Activated T-helper 2 cell treated with anti-CD3 and anti-CD28 coated beads, Interferon-gamma antibody, Interleukin-2, Interleukin-4, amounts not matched to agents 10 μg/mL and 5 μg/mL and 100 μg/mL, durations not matched to agents 14 hours and 24 hours and 36 hours (primary cell): ENCODE measurements at places on chromosomes 3 and 15.

DNA sequence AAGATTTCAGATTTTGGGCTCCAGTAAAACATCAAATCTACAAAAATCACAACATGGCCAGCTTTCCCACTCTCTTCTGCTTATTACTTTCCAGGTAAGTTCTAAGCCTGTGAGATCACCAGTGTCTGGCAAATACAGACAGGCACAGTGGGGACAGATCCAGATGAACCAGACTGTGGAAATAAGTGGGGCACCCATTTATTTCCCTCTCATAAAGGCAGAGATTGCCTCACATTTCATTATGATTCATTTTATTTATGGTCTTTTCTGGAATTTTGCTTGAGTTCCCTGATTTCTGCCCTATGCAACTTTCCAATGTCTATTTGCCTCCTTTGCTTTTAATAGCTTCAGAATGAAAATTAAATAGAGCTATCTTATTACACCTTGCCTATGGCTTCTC lies 66.8 kb downstream of the GREM1 start:
- no peak for DNase-seq

DNA sequence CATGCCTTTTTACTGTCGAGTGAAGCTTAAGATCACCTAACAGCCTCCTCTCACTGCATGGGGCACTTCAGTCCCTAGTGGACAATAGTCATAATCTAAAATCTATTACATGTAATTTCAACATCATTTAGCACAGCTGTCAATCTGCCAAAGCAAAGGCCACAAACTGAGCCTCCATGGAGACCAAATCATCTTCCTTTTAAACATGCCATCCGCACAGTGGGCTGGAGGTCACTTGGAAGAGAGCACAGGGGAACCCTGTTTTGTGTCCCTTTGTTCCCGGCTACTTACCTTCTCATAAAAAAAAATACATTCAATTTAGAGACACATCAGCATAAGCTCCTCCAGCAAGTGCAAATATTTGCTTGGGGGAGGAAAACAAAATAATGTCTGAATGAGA lies 167.3 kb downstream of the SQOR start:
- DNase-seq: no peak

DNA sequence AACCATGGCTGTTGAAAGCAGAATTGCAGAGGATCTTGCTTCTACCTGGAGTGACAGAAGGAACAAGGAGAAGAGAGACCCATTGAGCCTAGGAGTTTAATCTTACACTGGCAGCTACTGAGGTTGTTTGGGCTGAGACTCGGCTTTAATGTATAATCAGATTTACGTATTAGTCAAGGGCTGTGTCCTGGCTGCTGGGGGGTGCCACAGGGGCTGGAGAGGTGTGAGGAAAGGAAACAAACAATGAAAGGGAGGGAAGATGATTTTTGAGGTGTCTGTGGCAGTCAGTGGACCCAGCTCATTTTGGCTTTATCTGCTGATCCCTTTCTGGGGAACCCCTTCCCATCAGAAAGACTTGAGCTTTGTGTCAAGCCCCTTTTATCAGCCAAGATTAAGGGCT lies 95.7 kb downstream of the PRICKLE2 start:
- DNase-seq: no peak

DNA sequence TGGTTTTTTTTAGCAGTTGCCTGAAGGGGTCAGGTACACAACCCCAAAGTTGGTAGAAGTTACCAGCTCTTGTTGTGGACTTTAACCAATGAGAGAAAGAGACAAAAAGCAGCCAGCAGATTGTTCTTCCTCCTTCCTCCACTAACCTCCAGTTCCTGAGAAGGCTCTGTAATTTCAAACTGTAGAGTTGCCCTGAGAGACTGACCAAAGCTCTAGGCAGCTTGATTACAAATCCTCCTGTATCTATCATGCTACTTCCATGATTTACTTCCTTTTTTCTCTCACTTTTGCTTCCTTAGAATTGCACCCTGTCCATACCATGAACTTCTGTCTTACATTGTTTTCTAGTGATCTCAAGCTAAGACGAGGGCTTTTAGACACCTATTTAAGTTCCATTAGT lies 29.2 kb downstream of the NSUN3 start:
- no peak for DNase-seq

GRCh38 chr3:10352146-10352911 lies 31.4 kb upstream of the SEC13 start:
- no peak for DNase-seq

- no peak for DNase-seq
Measured at GRCh38 chr3:172203522-172204258, 164.3 kb downstream of the FNDC3B start.

- no peak for DNase-seq
Measured at GRCh38 chr3:46024131-46024530, 3.2 kb downstream of the XCR1 start.

DNA sequence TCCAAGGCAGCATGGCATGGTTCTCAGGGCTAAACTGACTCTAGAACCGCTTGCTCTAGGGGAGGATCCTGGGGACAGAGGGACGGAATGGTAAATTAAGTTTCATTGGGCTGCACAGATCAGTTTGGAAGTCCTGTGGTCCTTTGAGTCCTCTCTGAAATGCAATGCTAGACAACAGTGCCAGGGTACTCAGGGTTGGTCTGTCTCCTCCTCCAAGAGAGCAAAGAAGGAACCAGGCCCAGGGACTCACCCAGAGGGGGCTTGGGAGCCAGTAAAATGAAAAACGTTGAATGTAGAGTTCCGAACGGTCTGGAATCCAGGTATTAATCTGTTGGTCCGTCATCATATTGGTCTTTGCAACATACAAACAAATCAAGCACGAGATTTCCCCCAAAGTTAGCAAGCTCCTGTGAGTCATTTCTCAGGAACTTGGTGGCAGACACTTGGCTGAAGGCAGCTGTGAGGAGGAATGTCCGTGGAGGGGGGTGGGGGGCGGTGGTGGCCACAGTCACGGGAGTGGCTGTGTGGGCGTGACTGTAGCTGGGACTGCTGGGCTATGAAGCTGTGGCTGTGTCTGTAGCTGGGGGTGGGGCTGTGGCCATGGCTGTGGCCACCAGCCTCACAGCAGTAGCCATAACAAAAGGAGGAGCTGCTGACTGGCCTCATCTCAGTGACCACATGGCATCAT lies 361.0 kb downstream of the SHQ1 start:
- DNase-seq: no peak

DNA sequence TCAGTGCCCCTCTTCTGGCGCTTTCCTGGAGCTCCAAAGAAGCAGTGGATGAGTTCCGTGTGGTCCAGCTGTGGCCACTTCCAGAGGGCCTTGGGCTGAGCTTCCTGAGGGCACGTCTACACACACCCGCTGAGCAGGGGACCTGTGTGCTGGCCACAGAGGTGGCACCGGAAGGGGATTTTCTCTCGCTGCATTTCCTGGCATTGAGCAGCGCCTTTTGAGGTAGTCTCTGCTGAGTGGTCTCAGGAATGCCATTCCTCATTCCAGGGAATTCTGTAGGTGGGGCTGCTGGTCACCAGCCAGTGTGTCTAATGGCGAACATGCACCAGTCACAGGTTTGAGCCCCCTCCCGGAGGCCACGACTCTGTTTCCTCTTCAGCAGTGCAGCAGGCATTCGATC lies 48.1 kb downstream of the AMOTL2 start:
- no peak for DNase-seq

DNA sequence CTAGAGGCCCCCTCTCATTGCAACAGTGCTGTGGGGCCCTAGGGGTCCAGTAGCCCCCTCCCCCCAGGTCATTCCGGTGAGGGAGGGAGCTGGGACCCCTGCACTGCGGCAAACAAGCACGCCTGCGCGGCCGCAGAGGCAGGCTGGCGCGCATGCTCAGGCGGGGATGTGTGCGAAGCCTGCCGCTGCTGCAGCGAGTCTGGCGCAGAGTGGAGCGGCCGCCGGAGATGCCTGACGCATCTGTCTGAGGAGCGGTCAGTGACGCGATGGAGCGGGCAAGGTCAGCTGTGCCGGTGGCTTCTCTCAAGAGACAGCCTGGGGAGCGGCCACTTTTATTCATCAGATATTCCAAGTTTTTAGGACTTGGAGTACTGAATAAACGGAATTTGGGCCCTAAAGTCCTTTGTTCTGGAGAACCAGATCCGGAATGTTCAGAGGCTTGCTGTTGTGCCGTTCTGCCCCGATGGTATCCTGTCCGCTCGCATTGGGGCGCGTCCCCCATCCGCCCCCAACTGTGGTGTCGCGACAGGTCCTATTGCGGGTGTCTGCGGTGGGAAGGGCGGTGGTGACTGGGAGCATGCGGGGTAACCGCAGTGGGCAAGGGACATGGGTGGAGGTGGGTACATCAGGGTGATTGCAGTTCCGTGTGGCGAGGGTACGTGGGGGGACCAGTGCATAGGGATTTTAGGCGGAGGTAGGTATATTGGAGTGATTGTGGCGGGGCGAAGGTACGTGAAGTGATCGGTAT lies at the start of the genes SNRPN and SNURF:
Gene SNRPN (plus strand): TSS at position 205 of the 748 bp plus-strand sequence. CDS start 19,467 bp downstream, outside the sequence.
Gene SNURF (plus strand): TSS at position 205 of the 748 bp plus-strand sequence. CDS start 62 bp downstream, at position 267.
- DNase-seq: peak; percentile 45

GRCh38 chr3:148360051-148360450 lies 337.7 kb upstream of the AGTR1 start:
- DNase-seq: no peak

- no peak for DNase-seq
Measured at GRCh38 chr15:34214135-34214534, 4.2 kb upstream of the KATNBL1 start.

DNA sequence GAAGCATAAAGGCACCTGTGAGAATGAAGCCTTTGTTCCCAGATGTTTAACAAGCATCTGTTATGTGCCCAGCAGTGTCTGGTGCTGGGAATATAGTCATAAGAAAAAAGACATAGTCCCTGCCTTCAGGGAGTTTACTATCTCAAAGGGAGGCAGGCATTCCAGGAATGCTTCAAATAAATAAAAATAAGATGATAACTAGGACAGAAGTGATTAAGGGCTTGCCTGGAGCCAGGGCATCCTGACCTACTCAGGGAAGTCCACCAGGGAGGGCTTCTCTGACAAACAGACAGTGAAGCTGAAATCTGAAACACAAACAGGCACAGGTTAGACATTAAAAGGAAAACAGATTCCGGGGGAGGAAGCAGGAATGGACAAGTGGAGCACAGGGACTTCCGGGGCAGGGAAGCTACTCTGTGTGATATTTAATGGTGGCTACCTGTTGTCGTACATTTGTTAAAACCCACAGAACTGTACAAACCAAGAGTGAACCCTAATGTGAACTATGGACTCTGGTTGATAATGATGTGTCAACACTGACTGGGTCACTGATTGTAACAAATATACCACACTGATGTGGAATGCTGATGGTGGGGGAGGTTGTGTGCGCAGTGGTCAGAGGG lies 53.3 kb downstream of the ITGB5 start:
- no peak for DNase-seq

GRCh38 chr15:59598461-59598860 lies 13.1 kb upstream of the GCNT3 start:
- no peak for DNase-seq

GRCh38 chr15:73593304-73594074 lies 39.7 kb downstream of the NPTN start:
- no peak for DNase-seq

DNA sequence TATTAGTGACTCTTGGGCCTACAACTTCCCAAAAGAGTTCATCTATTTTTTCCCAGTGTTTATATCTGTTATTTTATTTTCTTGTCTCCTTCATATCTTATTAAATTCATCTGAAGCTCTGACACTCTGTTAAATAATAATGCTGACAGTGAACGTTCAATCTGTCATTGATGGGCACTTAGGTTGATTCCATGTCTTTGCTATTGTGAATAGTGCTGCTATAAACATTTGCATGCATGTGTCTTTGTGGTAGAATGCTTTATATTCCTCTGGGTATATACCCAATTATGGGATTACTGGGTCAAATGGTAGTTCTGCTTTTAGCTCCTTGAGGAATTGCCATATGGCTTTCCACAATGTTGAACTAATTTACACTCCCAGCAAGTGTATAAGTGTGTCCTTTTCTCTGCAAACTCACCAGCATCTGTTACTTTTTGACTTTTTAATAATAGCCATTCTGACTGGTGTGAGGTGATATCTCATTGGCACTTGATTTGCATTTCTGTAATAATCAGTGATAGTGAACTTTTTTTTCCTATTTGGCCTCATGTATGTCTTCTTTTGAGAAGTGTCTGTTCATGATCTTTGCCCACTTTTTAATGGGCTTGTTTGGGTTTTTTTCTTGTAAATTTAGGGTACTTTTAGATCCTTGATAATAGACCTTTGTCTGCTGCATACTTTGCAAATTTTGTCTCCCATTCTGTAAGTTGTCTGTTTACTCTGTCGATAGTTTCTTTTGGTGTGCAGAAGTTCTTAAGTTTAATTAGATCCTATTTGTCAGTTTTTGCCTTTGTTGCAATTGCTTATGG lies 122.5 kb downstream of the LEKR1 start:
- no peak for DNase-seq

- DNase-seq: no peak
Measured at GRCh38 chr3:106379251-106379750, 510.5 kb upstream of the CBLB start.

GRCh38 chr15:63188926-63189871 lies at the start of gene RAB8B:
RAB8B (plus strand) TSS chr15:63189606; CDS start chr15:63189625, 19 bp downstream.
- peak; percentile 96 for DNase-seq

- DNase-seq: no peak
Measured at GRCh38 chr3:71926262-71926600, 141.3 kb upstream of the PROK2 start.

- no peak for DNase-seq
Measured at GRCh38 chr15:90685591-90686434, 31.3 kb upstream of the BLM start.

GRCh38 chr3:23096041-23096440 lies 107.1 kb upstream of the UBE2E2 start:
- DNase-seq: no peak

GRCh38 chr15:42858999-42859789 lies 61.4 kb downstream of the TTBK2 start:
- DNase-seq: no peak

DNA sequence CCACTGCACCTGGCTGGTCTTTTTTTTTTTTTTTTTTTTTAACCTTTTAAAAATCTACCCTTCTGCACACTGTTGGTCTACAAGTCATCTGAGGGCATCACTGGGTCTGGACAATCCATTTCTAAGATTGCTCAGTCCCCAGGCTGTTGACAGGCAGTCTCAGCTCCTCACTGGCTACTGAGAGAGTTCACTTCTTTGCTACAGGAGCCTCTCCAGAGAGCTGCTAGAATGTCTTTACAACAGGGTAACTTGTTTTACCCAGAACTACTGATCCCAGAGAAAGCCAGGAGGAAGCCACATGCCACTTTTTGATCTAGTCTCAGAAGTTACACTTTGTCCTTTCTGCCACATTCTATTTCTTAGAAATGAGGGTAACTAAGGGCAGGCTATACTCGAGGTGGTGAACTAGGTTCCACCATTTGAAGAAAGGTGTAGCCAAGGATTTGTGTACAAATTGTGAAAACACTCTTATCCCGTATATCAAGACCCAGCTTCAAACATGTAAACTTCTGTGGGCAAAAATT lies 5.7 kb upstream of the CCNB2 start:
- no peak for DNase-seq

GRCh38 chr3:45084820-45085816 lies 59.0 kb downstream of the CLEC3B start:
- no peak for DNase-seq
